ENCODE measurements at places on chromosomes 1 and 21.

GRCh38 chr1:115258302-115258866 is 79.7 kb downstream of the NGF start:
- peak; percentile 90 for DNase-seq

DNA sequence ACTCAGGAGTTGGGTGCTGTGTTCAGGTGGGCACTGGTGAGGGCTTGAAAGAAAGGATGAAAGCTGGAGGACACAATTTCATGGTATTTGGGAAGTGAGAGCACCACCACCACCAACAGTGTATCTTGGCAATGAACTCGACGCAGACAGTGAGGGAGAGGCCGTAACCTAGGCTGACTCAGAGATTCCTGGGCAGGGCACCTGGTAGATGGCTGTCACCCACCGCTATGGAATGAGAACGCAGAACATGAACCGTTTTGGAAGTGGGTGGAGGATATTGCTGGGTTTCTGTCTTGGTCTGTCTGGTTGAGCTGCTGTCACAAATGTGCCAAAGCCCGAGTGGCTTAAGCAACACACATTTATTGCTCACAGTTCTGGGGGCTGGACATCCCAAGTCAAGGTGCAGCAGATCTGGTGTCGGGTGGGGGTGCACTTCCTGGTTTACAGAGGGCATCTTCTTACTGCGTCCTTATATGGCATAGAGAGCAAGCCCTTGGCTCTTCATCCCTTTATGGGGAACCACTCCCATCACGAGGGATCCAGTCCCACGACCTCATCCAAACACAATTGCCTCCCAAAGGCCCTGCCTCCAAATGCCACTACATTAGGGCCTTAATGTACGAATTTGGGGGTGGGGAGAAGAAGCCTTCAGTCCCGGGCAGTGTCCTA is 246.3 kb downstream of the SIPA1L2 start:
- DNase-seq = no peak

- peak; percentile 65 for DNase-seq
These were observed 43.6 kb upstream of the GRHL3 start for GRCh38 chr1:24275510-24275909.

DNA sequence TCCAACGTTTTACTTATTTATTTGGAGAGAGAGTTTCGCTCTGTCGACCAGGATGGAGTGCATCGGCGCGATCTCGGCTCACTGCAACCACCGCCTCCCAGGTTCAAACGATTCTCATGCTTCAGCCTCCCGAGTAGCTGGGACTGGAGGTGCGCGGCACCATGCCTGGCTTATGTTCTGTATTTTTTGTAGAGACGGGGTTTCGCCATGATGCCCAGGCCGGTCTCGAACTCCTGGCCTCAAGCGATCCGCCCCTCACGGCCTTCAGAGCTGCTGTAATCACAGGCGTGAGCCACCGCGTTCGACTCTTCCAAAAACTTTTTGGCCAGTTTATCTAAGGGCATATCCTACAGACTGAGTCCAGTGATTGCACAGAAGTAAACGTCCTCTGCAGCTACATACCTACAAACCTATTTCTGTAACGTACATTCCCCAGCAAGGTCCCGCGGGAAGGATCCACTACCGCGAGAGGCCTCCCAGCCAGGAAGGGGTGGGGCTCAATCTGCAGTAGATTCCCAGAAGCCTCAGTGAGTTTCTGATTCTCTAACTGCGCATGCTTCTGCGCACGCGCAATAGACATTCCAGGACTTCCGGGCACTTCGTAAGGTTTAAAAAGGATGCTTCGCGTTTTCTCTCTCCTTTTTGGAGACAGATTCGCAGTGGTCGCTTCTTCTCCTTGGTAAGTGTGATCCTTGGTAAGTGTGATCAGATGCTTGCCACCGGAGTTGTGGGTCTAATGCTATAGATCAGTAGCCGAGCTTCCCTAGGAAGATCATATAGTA is at the start of gene RCC1:
Gene RCC1, plus strand, starts transcription at position 638 of the 782 bp plus-strand sequence. CDS start 23,824 bp downstream, outside the sequence.
- DNase-seq = peak; percentile 99

GRCh38 chr1:90850181-90850897 is 133.2 kb upstream of the BARHL2 start:
- DNase-seq = peak; percentile 58

- DNase-seq = no peak
These were observed 49.3 kb downstream of the DOP1B start for GRCh38 chr21:36205962-36206361.

DNA sequence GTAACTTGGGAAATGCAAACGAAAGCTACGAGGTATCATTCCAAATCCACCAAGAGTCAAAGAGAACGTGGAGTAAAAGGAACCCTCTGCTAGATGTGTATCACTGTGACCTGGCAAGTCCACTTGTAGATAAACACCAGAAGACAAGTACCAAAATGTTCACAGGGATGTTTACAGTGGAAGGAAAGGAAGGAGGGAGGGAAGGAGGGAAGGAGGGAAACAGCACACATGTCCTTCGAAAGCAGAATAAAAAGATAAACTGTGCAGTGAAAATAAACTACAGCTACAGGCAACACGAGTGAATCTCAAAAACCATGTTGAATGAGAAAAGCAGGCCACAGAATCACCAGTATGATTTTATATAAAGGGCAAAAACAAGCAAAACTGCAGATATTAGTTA is 59.9 kb downstream of the TP53BP2 start:
- no peak for DNase-seq

- DNase-seq = no peak
These were observed 266.7 kb upstream of the GJB5 start for GRCh38 chr1:34488080-34488708.

DNA sequence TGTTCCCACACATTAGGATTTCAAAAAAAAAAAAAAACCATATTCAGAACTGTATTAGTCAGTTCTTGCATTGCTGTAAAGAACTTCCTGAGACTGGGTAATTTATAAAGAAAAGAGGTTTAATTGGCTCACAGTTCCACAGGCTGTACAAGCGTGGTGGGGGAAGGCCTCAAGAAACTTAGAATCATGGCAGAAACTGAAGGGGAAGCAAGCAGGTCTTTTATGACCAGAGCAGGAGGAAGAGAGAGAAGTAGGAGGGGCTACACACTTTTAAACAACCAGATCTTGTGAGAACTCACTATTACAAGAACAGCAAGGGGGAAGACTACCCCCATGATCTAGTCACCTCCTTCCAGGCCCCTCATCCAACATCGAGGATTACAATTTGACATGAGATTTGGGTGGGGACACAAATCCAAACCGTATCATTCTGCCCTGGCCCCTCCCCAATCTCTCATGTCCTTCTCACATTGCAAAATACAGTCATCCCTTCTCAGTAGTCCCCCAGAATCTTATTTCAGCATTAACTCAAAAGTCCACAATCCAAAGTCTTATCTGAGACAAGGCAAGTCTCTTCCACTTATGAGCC is 51.8 kb downstream of the POU2F1 start:
- DNase-seq = no peak

DNA sequence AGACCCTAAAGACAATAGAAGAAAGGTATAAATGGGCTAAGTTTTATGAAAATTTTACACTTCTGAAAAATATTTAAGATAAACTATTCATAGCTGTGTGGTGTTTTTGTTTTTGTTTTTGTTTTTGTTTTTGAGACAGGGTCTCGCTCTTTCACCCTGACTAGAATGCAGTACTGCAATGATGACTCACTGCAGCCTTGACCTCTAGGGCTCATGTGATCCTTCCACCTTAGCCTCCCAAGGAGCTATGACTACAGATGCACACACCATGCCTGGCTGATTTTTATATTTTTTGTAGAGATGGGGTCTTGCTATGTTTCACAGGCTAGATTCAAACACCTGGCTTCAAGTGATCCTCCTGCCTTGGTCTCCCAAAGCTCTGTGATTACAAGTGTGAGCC is 66.6 kb downstream of the PUM1 start:
- DNase-seq = no peak

GRCh38 chr1:88216441-88216840 is 467.6 kb upstream of the PKN2 start:
- DNase-seq = no peak

DNA sequence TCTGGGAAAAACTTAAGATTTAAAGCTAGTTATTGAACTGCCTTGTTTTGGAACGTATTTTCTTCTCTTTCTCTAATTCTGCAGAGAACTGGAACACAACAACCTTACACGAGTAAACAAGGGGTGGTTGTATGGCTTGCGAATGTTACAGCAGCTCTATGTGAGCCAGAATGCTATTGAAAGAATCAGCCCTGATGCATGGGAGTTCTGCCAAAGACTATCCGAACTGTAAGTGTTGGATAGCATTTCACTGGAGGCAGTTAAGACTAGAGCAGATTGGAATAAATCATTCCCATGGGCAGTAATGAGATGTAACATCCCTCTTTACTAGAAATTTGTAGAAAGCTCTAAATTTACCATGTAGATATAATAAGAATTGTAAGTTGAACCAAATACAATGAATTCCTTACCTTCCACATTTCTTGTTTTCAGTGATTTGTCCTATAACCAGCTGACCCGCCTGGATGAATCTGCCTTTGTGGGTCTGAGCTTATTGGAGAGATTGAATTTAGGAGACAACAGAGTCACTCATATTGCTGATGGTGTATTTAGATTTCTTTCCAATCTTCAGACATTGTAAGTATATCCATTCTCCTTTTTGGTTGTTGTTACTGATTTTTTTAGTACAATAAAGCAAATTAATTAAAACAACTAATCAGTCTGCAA is 22.9 kb downstream of the LRIG2 start:
- no peak for DNase-seq

- DNase-seq = peak; percentile 18
These were observed 26.4 kb downstream of the SHISAL2A start for GRCh38 chr1:52659356-52659755.

DNA sequence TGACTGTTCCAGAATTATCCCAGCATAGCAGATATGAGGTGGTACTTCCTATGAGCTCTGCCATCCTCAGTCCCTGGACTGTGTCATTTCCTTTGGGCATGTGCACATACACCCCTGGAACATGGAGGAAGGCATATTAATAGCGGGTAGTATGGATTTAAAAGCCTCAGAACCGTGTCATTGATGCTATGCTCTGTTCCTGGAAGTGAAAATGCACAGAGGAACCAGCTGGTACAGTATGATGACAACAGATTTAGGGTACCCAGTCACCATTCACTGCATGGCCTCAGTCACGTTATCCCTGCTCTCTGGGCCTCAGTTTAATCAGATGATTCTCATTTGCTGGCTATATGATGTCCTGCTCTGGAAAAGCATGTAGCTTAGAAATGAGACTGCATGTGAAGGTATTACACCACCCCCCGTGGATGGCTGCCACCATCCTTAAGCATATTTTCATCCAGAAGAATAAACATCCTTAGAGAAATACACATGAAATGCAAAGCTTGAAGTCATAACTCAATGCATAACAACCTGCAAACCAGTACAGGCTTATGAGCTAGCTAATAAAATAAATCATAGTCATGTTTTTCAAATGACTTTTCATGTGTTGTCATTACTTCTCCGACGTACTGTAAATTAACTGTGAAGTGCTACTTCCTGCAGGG is 37.8 kb downstream of the SETD4 start:
- no peak for DNase-seq
